ENCODE measurements at places on chromosomes 7 and 10.

- no peak for DNase-seq
Observed at GRCh38 chr7:108372618-108373017, 83.6 kb downstream of the NRCAM start.

DNA sequence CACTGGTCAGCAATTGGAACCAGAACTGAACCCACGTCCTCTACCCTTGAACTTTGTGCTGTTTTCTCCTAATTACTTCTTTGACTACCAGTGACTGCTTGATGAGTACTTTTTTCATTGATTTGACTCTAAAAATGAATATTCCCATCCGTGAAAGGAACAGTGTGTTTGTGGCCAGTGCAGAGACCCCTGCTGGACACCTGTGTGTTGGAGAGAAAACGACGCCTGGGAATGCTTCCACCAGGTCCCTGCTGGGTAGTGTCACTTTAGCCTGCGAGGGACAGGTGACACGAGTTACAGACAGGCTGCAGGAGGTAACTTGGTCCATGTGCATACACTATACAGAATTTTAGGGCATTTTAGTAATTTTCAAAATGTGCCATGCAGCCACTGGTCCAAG is 6.8 kb upstream of the GJD4 start:
- no peak for DNase-seq

DNA sequence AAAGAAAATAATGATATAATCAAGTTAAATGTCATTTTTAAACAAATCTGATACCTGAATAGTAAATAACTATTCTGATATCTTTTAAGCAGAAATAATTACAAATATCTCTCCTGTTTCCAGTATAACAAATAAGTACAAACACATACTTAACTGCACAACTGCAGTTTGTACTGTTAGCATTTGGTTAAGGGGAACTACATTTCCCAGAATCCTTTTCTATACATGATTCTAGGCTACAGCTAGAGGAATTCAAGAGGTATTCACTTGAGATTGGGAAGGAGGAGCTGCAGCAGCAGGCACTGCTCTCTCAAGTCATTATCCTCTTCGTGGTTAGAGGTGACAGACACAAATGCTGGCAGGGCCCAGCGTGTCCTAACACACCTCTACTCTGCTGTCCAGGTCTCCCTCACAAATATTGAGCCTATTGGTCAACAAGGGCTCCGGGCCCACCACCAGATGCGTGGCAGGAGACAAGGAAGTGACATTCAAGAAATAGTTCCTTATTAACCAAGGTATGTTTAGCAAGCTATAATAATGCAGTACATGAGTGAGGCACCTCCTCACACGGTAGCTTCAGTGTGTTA is 255.1 kb upstream of the MKLN1 start:
- DNase-seq: peak; percentile 35

- no peak for DNase-seq
Observed at GRCh38 chr7:73741600-73741999, 3.0 kb upstream of the ABHD11 start.

DNA sequence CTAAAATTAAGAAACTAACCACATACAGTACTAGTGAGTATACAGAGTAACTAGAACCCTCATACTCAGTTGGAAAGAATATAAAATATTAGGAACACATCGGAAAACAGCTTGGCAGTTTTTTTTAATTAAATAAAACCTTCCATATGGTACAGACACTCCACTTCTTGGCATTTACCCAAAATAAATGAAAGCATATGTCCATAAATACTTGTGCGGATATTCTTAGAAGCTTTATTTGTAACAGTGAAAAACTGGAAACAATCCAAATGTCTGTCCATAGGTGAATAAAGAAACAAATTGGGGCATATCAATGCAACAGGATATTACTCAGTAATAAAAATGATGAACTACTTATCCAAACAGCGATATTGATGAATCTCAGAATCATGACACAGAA is 410.0 kb downstream of the HTR7 start:
- DNase-seq: no peak

GRCh38 chr10:68333440-68334431 is 1.0 kb upstream of the PBLD start:
- no peak for DNase-seq

- DNase-seq: no peak
Observed at GRCh38 chr7:13770305-13770704, 219.2 kb downstream of the ETV1 start.

DNA sequence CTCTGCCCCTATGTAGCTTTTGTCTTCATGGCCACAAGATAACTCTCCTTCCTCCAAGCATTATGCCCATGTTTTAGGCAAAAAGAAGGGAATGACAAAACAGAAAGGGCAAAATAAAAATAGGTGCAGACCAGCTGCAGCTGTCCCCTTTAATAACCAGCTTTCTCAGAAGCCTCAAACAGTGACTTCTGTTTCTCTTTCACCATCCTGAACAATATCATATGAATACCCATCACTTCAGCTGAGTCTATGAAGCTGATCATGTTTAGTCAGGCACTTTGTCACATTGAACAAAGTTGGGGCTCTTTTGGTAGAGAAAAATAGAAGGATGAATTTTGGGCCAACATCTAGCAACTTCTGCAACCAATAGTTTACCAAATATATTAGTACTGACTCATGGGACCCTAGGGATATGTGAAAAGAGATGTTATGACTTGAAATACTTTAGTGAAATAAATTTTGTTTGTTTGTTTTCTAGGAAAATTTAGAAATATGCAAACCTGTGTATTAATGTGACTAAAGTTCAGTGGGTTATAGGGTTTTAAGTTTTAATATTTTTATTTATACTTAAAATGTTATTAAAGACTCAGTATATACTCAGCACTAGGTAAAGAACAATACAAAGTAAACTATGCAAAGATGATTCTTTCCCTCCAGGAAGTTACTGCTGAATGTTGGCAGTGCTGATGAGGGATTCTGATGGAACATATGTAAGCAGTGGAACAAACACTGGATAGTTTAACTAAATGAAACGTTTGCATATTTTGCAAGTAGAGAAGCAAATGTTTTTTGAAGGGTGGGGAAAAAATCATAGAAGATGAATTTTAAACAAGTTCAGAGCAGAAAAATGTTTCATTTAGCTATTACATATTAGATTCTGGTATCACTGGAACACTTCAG is 133.7 kb downstream of the FOXP2 start:
- DNase-seq: no peak

DNA sequence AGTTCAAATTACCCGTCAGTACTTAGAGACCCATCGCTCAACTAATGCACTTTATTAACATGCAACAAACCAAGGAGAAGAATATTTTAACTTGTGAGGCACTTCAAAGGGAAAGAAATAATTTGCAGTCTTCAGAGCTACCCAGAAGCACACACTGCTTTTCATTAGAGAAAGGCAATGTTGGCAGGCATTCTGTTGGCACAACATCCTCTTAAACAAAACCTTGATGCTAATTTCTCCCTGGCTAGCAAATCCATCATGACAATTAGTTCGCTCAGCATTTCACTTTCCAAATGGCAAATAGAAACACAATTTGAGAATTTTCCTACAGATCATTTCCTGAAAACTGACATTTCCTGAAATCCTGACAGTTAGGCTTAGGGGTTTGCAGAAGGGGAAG is 155.6 kb upstream of the FAM13C start:
- no peak for DNase-seq

DNA sequence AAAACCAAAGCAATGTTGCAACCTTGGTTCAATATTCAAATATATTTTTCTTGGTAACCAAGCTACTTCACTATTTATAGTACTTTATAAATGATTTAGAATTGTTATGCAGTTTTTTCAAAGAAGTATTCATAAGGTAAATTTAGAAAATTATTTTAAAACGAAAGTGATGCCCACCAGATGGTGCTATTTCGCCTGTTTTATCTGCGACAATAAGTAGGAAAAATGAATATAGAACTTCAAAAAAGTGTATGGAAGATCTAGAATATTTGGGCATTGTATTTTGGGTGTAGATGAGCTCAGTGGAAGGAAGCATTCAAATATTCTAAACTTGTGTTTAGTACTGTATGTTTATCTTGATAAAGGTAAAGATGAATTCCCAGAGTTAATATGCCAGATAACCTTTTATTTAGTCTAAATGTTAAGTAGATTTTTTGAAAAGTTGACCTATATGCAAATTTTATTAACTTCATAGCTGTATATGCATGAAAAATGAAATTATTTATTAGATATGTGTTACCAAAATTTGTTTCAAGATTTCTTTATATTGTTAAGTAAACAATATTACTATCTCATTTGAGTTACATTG is 93.2 kb downstream of the ADK start:
- DNase-seq: peak; percentile 66

- no peak for DNase-seq
Observed at GRCh38 chr7:30176463-30177109, 41.8 kb downstream of the MTURN start.

DNA sequence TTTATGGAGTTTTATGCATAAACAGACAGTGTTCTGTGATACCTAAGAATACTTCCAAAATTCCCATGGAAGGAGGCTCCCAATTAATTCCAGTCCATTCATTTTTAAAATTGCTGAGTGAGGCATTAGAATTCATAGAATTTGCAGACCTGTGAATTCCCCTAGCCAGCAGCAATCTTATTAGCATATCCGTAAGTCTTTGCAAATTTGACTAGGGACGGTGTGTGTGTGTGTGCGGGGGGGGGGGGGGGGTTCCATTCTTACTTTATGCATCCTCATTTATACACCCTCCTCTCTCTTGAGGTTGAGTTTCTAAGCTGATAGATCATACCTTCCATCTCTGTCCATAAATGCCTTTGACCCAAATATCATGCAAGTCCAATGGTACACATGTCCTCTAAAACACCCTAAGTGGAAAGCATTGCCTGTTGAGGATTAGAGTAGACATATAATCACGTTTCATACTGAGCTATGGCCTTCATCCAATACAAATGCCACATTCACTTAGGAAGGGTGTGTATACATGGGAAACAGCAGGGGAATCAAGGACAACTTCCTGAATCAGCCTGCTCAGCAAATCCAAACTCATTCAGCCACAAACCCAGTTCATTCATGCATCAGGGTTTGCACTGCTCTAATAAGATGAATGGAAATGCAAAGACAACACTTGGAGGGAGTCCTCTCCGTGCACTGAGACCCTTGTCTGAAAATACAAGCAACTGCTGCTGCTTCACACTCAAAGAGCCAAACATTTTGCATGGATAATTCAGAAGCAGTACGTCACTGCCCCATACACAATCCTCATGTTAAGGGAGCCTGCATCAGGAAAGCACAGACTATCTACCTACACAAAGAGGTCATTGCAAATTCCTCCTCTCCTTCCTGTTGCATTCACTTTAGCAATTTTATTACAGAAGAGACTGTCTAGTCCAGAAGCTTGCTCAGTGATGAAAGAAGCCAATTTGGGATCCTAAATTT is 350.8 kb downstream of the KCNMA1 start:
- DNase-seq: no peak

GRCh38 chr7:42372479-42372878 is 135.5 kb upstream of the GLI3 start:
- DNase-seq: no peak

DNA sequence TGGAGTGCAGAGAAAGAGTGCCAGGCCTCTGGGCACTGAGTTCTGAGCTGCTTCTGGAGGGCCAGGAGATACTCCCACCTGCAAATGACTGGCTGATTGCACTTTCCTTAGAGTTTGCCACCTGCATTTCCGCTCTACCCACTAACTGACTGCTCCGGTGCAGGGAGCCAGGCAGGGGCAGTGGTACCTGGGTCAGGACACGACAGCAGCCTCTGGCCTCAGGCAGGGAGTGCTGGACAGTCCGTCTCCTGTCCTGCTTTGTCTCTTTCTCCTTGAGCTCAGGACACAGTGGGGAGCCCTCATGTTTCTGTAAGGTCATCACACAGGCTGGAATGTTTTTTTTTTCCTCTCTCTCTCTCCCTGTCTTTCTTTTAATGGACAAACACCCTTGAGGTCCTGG is 252.0 kb downstream of the DPP6 start:
- DNase-seq: no peak

DNA sequence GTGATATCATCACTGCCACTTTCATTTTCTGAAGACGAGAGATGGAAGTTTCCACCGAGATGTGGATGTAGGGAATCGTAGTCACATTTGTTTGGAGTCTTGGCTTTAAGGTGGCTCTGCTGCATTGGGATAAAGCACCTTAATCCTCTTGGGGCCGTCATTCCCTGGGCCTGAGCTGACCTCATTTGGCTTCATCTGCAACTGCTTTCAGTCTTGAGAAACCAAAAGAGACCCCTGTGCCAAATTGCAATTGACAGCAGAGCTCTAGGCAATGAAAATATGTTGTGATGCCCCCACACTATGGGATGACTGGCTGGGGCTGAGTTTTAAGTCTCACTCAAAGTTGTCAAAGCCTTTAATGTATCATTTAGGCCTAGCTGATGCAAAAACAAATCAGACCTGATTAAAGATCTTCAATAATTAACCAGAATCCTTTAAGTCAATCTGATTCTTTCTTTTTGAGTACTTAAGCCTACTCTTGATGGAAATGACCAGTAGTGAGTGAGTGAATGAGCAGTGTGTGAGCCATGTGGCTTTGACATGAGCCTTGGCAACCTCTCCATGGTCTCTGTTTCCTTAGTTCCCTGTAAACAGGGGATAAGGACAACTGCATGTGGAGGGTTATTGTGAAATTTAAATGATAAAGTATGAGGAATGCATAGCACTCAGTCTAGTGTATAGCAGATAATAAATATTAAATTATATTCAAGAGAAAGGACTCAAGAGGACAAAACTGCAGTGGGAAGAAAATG is 155.0 kb downstream of the BMPER start:
- no peak for DNase-seq

- no peak for DNase-seq
Observed at GRCh38 chr10:71264345-71265200, 52.2 kb downstream of the UNC5B start.

DNA sequence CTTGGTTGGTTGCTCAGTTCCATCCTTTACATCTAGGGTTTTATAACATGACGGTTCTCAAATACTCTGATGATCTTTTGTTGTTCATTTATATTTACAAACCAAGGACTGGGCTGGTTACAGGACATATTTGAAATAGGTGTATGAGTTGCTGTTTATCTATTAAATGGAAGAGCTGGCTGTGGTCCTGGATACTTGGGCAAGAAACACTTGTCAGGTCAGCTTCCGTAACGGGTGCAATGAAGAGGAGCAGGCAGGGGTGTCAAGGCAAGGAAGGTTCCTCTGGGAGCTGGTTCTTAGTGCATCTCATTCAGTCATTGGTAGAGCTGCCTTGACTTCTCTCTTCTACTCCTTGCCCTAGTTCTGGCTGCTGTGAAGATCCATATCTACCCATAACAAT is 4.8 kb upstream of the TMEM26 start:
- no peak for DNase-seq

GRCh38 chr7:104923010-104923421 is 91.0 kb upstream of the KMT2E start:
- peak; percentile 93 for DNase-seq

DNA sequence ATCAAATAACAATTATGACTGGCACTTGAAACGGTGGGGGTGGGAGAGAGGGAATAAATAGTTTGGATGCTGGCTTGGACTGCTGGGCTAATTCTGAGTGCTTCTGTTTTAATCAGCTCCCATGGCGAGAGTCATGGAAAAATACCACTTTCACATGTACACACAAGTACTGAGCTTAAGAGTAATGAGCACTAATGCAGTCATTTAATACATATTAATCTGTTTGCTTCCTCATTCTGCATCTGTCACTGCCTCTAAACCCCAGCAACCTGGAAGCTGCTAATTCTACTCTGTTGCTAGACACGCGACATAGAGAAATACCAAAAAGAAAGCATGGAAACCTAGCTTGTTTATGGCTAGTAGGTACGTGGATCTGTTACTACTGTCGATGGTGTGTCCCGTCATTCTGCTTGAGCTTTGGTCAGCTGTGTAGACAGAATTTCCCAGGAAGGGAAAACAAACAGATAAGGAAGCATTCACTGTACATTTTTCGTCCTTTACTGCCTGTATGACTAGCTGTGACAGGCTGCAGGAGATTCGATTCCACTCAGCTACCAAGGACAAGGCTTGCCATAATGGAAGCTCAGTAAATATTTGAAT is 238.8 kb downstream of the BAMBI start:
- DNase-seq: no peak
